ENCODE measurements at places on chromosomes 3 and 15.

DNA sequence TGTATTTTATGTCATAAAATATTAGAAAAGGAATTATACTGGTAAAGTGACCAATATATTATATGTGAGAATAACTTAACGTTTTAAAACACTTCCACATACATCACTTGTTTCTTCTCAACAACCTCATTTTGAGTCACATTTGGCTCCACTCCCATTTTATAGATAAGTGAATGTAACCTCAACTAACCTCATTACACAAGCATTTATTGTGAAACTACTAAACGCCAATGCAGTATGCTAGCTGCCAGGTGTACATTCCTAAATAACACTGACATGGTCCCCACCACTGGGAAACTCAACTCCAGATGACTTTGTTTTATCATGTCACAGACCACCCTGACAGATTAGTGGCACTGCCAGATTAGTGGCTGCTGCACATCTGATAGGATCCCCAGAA is 249.7 kb upstream of the CNTN4 start:
- no peak for DNase-seq

DNA sequence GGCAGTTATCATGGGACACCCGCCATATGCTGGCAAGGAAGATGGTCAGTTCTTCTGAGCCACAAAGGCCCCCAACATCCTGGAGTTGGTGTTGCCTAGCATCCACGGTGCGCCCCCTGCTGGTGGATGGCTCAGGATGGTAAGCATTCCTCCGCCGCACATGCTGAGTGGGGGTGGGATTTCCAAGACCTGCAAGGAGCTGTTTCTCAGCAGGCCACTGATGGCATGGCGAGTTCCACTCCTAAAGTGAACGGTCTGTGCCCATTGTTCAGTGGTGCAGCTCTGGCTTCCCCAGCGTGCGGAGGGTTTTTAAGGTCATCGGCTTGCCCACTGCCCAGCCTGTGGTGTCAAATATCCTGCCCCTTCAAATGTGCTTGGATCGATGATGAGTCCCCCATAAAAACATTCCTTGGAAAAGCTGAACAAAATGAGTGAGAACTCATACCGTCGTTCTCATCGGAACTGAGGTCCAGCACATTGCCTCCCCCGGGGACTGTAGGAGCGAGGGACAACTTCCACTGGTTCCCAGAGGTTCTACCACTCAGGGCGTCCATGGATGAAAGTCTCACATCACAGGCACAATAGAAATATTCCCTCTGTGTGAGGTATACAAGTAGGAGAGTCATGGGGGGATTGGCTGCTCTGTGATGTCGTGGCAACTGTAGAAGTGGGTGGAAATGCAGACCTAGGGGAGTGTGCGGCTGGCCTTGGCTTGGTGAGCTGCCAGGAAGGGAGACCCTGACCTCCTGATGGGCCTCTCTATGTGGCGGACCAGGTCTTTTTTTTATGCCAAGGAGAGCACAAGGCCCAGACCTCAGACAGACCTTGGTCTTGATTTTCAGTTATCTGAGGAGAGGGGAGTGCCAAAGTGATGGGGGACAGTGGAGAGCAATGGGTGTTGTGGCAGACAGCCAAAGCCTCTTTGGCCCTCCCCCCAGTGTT is 102.0 kb downstream of the SNRPN start:
- no peak for DNase-seq

DNA sequence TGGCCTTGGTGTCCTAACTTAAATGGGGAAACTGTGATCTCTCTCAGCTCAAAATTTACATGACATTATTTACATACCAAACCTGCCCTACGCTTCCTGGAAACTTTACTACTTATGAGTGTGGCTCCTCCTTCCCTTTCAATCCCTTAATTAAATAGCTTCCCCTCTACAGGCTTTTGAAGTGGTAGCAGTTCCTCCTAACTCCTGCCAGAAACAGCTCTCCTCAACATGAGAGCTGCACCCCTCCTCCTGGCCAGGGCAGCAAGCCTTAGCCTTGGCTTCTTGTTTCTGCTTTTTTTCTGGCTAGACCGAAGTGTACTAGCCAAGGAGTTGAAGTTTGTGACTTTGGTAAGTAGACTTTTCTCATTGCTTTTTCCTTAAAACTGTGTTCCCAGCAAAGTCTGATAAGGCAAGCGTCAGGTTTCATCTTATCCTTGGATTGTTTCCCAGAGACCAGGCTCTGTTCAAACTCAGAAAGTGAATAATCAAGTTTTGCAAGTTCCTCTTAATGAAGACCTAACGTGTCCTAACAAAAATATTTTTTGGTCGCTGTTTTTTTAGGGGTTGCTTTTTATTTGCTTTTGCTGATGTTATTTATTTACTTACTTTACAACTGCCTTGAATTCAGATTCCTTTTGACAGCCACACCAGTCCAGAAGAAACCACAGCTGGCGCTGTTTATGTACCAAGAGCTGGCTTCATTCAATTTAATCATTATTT is at the start of gene ACP3:
TSS of gene ACP3 (plus strand) at position 179 of the 720 bp plus-strand sequence. CDS start at position 229, 50 bp downstream.
- no peak for DNase-seq

DNA sequence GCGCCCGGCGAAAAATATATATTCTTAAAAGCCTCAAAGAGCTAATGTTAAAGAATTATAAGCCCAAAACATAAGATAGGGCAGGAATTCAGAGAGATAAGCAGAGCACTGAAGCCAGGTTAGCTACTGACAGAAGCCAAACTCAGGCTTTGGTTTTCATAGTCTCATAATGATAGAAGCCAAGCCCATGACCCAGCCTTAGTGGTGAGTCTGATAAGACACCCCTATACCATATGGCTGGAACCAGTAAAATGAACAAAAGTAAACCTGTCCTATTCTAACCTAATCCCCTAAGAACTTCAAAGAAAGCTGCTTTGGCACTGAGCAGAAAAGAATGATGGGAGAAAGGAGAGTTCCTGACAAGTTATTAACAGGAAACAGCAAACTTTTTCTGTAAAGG is 25.9 kb downstream of the MYO9A start:
- DNase-seq = no peak

DNA sequence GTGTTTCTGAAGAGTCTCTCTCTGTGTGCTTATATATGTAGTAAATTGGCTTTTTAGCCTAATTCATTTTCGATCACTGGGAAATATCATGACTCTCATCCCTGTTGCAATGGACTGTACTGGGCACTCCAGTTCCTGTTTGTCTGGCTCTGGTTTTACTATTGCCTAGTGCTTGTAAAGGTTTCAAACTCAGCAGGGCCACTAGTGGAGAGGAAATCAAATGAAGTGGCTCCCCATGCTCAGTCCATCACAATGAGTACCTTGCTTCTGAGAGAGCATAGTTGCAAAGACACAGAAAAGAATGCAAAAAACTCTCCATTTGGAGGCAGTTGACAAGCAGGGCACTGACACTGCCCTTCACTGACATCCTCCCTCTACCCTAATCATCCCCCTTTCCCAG is 167.8 kb downstream of the TAFA4 start:
- DNase-seq = no peak

DNA sequence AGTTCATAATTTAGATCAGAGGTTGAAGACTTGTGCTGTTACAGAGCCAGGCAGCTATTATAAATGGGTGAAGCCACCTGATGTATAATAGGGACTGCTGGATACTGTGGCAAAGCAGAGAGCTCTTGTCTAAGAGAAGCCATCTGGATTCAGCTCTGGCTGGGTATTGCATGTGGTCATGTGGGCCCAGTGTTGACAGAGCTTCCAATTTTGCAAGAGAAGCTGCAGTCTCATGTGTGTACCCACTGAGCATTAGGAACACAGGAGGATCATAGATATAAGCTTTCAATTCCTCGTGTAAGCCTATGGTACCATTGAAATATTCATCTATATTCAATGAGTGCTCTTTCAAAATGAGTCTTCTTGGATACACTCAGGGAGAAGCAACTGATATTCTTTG is 303.9 kb upstream of the SLCO3A1 start:
- no peak for DNase-seq

DNA sequence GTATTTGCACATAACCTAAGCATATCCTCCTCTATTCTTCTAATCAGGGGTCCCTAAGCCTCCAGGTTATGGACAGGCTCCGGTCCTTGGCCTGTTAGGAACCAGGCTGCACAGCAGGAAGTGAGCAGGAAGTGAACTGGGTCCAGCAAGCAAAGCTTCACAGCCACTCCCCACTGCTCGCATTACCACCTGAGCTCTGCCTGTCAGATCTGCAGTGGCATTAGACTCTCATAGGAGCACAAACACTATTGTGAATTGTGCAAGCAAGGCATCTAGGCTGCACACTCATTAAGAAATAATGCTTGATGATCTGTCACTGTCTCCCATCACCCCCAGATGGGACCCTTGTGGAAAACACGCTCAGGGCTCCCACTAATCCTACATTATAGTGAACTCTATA is 9.8 kb downstream of the MSL2 start:
- peak; percentile 77 for DNase-seq

DNA sequence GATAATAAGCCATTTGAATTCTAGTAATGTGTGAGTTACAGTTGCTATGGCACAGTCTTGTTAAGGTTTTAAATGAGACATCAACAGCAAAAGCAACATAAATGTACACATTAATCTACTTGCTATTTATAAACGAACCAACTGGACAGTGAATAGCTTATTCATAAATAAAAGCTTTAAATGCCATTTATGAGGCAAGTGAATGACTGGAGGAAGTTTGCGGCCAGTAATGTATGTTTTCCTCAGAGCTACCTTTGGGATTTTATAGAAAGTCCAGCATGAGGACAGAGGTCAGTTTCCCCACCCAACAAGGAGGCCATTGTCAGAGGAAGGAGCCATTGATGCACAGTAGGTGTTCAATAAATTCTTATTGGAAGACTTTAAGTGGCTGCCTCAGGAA is 48.0 kb upstream of the PXYLP1 start:
- DNase-seq = no peak

GRCh38 chr3:133576169-133576568 is 2.7 kb downstream of the CDV3 start:
- no peak for DNase-seq

- DNase-seq = no peak
Measured at GRCh38 chr3:45002139-45002660, 23.9 kb upstream of the CLEC3B start.

- DNase-seq = no peak
Measured at GRCh38 chr15:85556618-85556895, 176.2 kb downstream of the AKAP13 start.

DNA sequence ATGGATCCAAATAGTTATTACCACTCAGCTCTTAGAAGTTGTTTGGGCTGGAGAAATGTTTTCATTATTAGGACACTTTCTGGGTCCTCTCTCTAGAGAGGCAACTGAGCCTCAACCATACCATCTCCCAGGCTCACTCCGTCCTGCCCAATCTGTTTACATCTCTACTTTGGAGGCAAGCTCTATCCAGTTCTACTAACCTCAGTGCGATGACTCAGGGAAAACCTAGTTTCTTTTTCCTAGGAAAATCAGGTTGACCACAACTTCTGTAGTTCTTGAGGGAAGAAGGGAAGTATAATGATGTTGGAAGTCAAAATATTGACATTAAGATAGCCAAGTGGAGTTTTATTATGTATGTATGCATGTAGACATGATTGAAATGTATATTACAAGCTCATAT is 40.4 kb downstream of the LPP start:
- no peak for DNase-seq

DNA sequence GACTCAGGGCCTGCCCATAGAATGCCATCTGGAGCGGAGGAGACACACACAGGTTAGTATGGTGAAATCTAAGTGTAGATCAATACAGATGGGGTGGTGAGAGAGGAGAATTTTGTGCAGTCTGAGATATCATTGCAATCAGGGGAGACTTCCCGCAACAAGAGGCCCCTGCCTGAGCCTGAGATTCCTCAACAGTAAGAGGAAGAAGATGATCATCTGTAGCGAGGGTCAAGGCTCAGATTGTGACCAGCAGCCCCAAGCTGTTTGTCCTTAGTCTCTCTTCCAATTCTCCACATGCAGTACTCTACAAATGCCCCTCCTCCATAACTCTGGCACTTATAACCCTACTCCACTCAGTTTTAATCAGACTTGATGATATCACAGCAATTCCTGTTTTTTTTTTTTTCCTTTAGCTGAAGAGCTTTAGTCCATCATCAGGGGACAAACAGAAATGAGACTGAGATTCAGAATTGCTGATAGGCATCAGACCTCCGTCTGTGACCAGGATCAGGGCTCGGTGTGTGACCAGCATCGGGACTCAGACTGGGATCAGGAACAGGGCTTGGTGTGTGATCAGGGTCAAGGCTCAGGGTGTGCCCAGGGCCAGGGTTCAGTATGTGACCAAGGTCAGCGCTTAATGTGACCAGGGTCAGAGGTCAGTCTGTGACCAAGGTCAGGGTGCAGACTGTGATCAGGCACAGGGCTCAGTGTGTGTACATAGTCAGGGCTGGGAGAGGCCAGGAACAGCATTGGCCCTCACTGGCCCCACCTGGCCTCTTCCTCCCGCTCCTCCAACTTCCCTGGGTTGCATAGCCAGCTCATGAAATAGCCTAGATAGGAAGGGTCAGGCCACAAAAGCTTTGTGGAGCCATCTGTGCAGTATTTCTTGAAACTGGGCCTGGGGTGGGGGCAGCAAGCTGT is 14.1 kb downstream of the LOXL1 start:
- DNase-seq = no peak

DNA sequence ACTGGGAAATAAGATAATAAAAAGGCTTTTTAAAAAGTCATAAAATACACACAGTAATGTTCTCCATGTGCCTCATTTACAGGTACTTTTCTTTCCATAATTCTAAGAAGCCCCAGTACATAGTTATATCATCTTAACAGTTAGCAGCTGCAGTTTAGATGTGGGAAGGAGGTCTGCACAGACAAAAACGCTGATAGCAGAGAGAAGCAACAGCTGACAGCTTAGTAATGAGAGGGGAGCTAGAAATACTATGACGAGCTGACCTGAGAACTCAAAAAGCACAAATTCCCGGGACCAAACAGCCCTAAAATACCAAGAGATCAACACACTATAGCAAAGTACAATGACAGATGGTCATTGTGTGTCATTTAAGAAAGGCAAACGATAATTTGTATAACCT is 36.7 kb upstream of the ARHGEF3 start:
- DNase-seq = no peak

DNA sequence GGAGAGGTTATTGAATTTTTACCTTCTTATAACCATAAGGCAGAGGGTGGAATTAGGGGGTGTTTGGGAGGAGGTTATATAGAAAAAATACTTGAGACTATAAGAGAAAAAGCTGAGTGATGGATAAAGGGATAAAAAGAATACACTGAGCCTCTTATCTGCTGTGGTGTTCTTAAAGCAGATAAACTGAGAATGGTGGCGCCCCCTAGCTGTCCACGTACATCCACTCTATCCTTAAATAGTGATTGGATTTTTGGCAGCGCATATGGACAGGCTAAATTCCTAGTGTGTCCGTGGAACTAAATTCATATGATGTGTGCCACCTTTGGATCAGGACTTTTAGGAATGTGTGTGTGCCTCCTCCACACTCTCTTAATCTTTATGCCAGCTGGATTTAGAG is 121.1 kb downstream of the OXSM start:
- peak; percentile 11 for DNase-seq

DNA sequence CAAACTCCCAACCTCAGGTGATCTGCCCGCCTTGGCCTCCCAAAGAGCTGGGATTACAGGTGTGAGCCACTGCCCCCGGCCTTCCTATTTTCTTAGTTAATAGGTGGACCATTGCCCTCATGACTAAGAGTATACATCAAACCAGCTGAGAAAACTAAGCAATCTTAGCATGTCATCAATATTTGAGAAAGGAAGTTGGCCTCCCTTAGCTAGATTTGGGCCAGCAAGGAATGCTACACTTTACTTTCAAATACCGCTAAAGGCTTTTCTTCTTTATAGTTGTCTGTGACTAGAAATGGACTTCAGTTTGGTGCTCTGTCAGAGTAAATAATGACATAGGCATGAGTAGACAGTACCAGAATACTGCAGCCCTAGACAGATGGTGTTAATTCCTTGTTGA is 199.3 kb downstream of the GAP43 start:
- no peak for DNase-seq

GRCh38 chr3:151501171-151501922 is 40.5 kb upstream of the IGSF10 start:
- DNase-seq = no peak
